ENCODE measurements at places on chromosomes 11 and 22. TPM values are rescaled to one million over a fixed set of nuclear protein-coding genes. Genes with fewer than 3 reads are reported as not detected.

- no peak for DNase-seq
Measured at GRCh38 chr11:78744202-78744601, 169.5 kb upstream of the NARS2 start.

- DNase-seq, result no peak
Measured at GRCh38 chr11:28615542-28615941, 507.4 kb downstream of the METTL15 start.

GRCh38 chr11:46886211-46886610 is 32.1 kb downstream of the LRP4 start:
- no peak for DNase-seq

DNA sequence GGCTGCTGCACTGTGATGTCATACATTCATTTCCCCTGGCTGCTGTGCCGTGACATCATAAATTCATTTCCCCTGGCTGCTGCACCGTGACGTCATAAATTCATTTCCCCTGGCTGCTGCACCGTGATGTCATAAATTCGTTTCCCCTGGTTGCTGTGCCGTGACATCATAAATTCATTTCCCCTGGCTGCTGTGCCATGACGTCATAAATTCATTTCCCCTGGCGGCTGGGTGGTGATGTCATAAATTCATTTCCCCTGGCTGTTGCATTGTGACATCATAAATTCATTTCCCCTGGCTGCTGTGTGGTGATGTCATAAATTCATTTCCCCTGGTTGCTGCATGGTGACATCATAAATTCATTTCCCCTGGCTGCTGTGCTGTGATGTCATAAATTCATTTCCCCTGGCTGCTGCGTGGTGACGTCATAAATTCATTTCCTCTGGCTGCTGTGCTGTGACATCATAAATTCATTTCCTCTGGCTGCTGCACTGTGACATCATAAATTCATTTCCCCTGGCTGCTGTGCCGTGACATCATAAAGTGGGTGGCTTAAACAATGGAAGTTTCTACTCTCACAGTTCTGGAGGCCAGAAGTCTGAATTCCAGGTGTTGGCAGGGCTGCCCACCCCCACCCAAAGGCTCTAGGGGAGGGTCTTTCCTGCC is 301.1 kb downstream of the SHANK2 start:
- no peak for DNase-seq

- DNase-seq, result no peak
Measured at GRCh38 chr11:114821621-114822412, 143.5 kb downstream of the NXPE2 start.

DNA sequence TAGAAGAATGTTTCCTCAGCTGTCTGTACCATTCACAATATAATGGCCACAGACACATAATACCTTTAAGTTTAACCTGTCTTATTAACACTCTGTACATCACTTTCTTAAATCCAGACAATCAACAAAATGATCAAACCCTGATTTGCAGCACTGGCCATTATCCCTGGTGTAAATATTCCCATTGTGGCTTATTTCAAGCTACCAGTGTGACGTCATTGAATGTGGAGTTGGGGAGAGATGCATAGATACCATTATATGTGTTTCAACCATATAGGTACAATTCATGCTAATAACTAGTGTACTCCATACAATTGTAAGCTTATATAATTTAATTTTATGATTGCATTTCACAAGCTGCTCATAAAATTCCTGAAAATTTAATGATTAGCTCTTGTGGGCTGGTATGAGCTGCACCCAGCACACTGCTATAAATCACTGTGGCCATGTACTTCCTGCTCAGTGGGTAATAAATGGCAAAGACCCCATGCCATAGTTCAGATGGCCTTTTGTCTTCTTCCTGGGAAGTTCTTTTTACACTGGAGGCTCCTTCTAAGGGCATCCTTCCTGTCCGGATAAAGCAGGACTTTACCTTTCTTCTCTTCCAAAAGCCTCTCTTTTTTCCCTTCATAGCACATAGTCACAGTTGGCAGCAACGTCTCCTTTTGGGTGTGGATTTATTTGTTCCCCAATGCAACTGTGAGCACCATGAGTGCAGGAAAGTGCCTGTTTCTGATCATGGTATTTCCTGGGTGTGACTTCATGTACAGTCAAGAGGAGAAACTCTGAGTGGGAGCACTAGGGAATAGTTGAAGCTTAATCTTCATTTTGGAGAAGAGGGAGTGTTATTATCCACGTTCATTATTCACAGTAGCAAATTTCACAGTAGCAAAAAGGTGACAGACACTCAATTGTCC is 87.8 kb downstream of the MIAT start:
- DNase-seq, result no peak

DNA sequence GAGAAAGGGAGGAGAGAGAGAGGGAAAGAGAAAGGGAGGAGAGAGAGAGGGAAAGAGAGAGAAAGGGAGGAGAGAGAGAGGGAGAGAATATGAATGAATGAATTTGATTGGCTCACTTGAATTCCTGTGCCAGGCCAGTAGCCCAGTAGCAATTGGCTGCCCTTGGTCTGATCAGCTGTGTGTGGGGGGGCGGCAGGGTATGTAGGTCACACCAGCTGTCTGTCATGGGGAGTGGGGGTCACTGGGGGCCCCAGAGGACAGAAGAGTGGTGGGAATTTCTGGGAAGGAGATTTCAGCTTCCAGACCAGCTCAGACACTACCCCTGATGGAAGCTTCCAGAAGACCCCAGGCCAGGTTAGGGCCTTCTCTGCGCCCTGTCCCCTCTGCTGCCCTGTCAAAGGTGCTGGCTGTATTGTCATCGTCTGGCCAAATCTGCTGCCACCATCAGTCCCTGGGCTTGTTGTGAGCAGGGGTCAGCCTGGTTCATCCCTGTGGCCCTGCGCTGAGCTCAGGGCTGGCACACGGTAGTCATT is 21.1 kb downstream of the MPPED1 start:
- DNase-seq, result no peak

- DNase-seq, result no peak
Measured at GRCh38 chr22:46572911-46573780, 35.7 kb upstream of the CELSR1 start.

The SYT13 gene
- 12.1 TPM for total RNA-seq

DNA sequence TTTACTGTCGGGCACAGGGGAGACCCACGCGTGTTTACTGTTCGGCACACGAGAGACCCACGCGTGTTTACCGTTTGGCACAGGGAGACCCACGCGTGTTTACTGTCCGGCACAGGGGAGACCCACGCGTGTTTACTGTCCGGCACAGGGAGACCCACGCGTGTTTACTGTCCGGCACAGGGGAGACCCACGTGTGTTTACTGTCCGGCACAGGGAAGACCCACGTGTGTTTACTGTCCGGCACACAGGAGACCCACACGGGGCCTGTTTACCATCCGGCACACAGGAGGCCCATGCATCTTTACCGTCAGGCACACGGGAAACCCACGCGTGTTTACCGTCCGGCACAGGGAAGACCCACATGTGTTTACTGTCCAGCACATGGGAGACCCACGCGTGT is 525.1 kb downstream of the BRD1 start:
- no peak for DNase-seq

GRCh38 chr11:104570078-104570701 is 328.1 kb downstream of the CASP12 start:
- DNase-seq, result no peak

The ELMOD1 gene
- 7.3 TPM for total RNA-seq

DNA sequence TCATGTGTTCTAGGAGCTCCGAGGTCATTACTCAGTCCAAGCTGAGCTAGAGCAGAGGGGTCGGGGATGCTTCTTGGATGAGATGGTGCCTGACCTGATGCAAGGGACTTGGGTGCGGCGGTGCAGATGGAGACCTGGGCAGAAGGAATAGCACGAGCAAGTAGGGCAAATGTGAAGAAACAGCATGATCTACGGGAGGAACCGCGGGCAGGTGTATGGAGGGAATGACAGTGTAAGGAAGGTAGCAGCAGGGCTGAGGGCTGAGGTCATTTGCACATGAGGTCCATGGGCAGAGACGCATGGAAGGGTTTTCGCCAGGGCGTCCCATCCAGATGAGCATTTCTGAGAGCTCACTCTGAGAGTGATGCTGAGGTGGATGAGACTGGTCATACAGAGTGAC is 14.9 kb downstream of the SLC37A2 start:
- DNase-seq, result no peak

DNA sequence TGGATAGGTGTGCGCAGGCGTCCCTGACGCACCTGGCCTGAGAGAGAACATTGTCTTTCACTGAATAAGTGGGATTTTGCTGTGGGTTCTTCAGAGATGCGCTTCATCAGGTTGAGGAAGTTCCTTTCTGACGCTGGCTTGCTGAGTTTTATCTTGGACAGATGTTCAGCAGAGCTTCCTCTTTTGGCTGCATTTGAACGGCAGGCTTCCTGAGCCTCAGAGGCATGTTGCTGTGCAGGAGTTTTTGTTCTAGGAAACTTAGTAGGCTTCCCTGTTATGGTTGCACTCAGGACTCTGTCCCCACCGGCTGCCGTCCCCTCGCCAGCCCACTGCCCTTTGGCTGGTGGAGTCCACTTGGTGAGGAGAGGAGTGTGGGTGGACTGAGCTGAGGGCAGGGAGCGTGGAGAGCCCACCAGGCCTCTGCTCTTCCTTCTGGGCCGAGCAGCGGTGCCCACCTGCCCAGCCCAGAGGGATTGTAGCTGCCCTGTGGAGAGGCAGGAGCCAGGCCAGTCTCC is 17.2 kb downstream of the FRMD8 start:
- no peak for DNase-seq

DNA sequence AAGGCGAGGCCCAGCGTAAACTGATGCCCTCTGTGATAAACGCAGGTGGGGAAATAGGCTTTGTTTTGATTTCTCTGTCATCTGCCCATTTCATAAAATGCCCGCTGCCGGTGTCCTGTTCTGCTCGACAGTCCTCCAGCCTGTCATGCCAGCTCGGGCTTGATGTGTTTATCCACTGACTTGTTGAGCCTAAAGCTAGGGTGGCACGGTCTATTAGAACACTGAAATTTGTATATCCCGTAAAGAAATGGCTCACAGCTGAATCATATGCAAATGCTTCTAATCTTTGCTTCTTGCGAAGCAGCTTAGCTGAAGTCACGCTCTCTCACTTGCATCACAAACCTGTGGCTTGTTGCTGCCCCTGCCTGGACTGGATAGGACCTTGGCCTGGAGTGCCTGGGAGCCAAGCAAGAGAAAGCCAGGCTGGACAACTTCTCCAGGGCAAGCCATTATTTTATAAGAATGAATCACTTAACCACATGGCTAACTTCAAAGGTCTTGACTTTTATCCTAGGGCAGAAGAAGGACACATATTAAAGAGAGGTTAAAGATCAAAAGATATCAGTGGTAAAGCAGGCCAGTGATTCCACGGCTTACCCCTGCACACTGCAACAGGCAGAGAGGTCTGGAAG is 33.1 kb downstream of the EHF start:
- DNase-seq, result no peak

- DNase-seq, result no peak
Measured at GRCh38 chr11:45593992-45594391, 71.4 kb downstream of the CHST1 start.

The OR8D4 gene
- total RNA-seq, result not detected

DNA sequence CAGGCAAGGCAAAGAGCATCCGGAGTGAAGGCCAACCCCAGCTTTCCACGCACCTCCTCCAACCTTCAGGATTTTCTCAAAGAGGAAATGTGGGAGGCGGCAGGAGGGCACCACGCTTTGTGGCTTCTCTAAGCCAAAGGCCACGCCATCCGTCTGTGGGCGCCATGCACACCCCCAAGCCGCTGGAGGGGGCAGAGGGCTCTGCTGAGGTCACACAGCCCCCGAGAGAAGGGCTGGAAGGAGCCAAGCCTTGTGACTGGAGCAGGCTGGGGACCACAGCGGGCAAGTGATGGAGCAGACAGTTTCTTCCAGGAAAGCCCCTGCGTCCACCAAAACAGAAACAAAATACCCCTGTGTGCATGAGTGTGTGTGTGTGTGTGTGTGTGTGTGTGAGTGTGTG is 527.4 kb downstream of the BRD1 start:
- no peak for DNase-seq

DNA sequence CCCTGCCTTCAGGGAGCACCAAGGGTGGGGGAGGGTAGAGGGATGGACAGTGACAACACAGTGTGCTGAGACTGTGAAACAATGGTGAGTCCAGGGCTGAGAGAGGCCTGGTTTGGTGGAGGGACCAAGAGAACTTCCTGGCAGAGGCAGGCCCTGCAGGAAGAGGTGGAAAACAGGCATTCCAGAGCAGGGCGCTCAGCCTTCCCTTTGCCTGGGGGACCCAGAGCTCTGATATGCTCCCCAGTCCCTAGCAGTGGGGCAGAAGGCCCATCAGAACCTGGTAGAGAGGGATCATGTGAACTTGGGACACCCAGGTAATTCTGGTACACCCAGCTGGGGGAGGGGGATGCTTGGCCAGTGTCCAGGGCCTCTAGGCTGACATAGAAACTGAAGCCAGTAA is 17.2 kb upstream of the UVRAG start:
- no peak for DNase-seq

The LINC01488 gene
- 0.06 TPM for total RNA-seq

GRCh38 chr11:29125606-29126005 is 891.2 kb downstream of the KCNA4 start:
- DNase-seq, result no peak

- no peak for DNase-seq
Measured at GRCh38 chr11:117072517-117073461, 25.4 kb downstream of the SIK3 start.

The FXYD6 gene
- 31.2 TPM for total RNA-seq

GRCh38 chr11:116465056-116465455 is 307.7 kb downstream of the BUD13 start:
- DNase-seq, result no peak

The INCENP gene
- total RNA-seq, result 16.7 TPM

- no peak for DNase-seq
Measured at GRCh38 chr11:45834298-45834756, 12.9 kb upstream of the CRY2 start.

The TIGD3 gene
- 0.12 TPM for total RNA-seq

GRCh38 chr11:84819128-84819527 is 808.0 kb downstream of the DLG2 start:
- no peak for DNase-seq

DNA sequence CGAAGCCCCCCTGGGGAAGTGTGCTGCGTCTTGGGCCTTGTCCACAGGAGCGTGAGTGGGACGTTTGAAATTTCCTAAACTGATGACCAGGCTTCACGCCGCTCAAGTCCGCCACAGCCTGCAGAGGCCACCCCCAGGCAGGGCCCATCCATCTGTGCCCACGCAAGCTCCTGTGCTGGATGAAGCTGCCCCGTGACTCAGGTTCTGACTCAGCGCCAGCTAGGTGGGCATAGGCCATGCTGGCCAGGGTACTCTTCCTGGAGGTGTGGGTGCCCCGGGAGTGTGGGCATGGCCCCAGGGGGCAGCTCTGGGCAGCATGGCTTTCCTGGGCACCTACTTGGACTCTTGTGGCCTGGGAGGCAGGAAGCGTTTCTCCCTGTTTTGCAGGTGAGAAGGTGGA is 134.8 kb downstream of the CACNA1I start:
- DNase-seq, result no peak

- no peak for DNase-seq
Measured at GRCh38 chr11:82930229-82930628, 28.7 kb downstream of the DDIAS start.

The SCGB1C1 gene
- not detected for total RNA-seq
